Neuronal stem cell (in vitro differentiated cells): ENCODE measurements at places on chromosomes 6 and 20.

GRCh38 chr20:47574616-47575364, 73.1 kb downstream of the NCOA3 start:
- H3K27me3 ChIP-seq, result no peaks in the 10 kb centered on the region
- H3K4me1 ChIP-seq, result peaks cover 3% of the 10 kb centered on the region
- no peak for DNase-seq
- no peak overlapping the region for H3K4me3 ChIP-seq
- peaks cover 11% of the 10 kb centered on the region for H3K36me3 ChIP-seq

DNA sequence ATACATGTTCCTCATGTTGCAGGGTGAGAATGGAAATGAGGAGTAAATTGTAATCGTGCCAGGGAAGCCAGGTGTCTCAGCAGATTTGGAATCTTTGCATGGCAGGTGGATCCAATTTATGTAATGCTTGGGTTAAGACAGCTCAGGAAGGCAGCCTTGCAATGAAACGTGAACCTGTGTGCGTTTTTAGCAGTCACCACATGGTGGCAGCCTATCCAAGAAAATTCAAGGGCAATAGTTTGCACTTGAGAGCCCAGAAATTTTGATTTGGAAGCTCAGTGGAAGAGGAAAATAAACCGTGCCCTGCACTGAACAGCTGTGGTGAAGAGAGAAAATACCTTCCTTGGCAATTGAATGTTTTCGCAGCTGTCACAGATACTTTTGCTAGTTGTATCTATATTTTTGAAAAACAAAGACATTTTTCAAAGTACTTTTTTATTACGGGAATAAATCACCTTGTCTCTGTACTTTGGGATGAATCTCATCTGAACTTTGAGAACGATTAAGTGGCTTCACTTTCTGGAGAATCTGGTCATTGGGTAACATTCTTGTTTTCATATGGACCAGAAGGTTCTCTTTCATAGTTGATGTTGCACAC, 26.5 kb downstream of the MTHFD1L start:
- no peaks in the 10 kb centered on the region for H3K27me3 ChIP-seq
- no peak overlapping the region for H3K27ac ChIP-seq
- no peaks in the 10 kb centered on the region for H3K4me1 ChIP-seq
- DNase-seq, result peak; percentile 48
- H3K36me3 ChIP-seq, result peaks cover 18% of the 10 kb centered on the region

DNA sequence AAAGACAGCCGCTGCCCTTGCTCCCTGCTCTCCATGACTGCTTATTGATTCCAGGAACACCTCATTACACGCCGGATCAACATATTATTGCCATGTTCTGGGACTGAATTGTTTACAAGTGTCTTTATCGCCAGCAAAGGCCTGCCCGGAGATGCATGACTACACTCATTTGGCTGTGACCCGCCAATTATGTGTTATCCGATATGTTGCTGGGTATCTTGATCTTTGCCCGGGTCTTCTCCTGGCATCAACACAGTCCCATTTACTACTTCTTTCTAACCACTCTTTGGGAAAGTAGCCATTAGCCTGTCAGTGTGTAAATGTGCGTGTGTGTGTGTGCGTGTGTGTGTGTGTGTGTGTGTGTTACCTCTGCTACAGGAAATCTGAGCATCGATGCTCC, 15.4 kb downstream of the LINC00237 start:
- peaks cover 2% of the 10 kb centered on the region for H3K27me3 ChIP-seq
- H3K36me3 ChIP-seq, result no peaks in the 10 kb centered on the region
- H3K4me3 ChIP-seq, result no peak overlapping the region
- no peaks in the 10 kb centered on the region for H3K4me1 ChIP-seq
- DNase-seq, result no peak

GRCh38 chr20:44413575-44414345, 58.3 kb downstream of the HNF4A start:
- no peaks in the 10 kb centered on the region for H3K36me3 ChIP-seq
- no peak for DNase-seq
- no peak overlapping the region for H3K4me3 ChIP-seq
- H3K27ac ChIP-seq, result no peak overlapping the region
- no peaks in the 10 kb centered on the region for H3K27me3 ChIP-seq
- no peaks in the 10 kb centered on the region for H3K4me1 ChIP-seq

- H3K27me3 ChIP-seq, result peaks cover 99% of the 10 kb centered on the region
- no peak overlapping the region for H3K4me3 ChIP-seq
- no peaks in the 10 kb centered on the region for H3K36me3 ChIP-seq
- H3K27ac ChIP-seq, result no peak overlapping the region
- DNase-seq, result peak; percentile 57
These were observed 4.2 kb upstream of the TBX18 start for GRCh38 chr6:84768442-84769174.
